ENCODE measurements at places on chromosomes 2 and 18.

- no peak for DNase-seq
Observed at GRCh38 chr2:229749779-229750178, 35.4 kb upstream of the DNER start.

GRCh38 chr18:9708057-9708433 lies at the start of gene RAB31:
Gene RAB31, plus strand, starts transcription at chr18:9708301. Its CDS starts 105 bp downstream, at chr18:9708406.
- DNase-seq: peak; percentile 77

DNA sequence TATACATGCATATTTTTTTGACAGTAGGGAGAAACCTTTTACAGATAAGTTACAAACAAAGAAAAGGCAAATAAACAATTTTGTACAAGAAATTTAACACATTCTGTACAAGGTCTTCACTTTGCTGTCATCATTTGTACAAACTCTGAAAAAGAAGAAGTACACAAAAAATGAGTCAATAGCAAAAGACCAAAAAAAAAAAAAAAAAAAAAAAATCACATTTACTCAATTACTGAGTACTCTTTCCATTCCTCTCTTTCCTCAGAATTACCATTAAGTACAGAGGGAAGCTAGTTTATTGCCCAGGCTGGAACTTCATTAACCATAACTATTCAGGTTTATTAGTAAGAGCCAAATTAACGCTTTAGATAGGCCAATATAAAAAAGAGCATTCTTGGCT lies 5.6 kb upstream of the STPG4 start:
- DNase-seq: no peak

DNA sequence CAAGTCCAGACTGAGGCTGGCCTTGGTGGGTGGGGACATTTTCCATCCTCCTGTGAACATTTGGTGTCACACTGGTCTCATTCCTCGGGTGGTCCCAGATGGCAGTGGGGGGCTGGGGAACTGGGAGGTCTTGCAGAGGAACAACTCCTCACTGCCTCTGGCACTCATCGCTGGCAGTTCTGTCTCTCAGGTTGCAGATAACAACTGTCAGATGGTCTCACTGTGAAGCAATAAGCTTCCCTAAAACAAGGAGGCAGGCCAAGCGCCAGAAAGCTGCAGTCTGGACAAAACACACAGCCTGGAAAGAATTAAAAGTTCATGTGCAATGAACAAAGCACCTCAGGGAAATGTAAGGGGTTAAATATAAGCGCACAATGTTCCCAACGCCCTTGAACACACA lies 78.1 kb downstream of the IRS1 start:
- DNase-seq: no peak

GRCh38 chr2:153391131-153391530 lies 87.4 kb downstream of the RPRM start:
- DNase-seq: no peak

DNA sequence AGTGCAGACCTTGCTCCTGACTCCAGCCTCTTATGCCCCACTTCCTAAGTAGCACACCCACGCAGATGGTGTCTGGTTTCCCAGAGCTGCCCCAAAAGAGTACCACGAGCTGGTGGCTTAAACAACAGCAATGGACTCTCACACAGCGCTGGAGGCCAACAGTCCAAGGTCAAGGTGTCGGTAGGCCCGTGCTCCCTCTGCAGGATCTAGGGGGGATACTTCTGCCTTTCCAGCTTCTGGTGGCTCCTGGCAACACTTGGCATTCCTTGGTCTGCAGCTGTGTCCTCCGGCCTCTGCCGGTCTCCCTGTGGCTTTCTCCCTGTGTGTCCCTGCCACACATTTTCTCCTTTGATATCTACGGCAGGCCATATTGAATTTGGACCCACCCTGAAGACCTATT lies 99.0 kb downstream of the TSHZ1 start:
- no peak for DNase-seq

DNA sequence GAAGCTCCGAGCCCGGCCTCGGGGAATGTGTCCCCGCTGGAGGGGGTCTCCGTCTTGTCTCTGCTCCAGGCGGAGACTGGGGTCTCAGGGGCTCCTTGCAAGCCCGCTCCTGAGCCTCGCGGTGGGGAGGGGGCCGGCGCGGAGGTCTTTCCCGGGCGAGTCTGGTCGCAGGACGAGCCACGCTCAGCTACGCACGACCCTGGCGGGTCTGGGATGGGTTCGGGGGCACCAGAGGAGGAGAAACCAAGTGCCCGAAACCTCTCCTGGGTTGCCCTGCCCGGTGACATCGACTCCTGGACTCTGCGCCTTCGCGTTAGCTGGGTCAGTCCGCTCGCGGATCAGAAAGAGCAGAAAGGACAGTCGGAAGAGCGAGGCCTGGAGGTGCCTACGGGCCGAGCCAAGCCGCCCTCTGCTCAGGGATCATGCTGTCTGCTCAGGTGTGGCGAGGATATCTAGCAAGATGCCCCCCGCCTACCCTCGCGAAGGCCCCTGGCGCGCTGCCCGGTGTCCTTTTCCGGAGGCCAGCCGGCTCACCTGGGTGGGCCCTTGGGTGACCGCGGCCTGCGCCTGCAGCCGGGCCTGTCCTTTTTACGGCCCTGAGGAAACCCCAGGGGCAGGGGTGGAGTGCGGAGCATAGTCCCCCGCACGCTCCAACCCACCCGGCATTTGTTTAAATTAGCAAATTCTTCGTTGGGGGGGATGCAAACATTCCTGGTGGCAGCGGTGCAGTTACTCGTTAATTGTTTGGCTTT lies 58.7 kb downstream of the SNORC start:
- no peak for DNase-seq

GRCh38 chr18:22816266-22817176 lies 116.6 kb upstream of the RBBP8 start:
- DNase-seq: no peak

DNA sequence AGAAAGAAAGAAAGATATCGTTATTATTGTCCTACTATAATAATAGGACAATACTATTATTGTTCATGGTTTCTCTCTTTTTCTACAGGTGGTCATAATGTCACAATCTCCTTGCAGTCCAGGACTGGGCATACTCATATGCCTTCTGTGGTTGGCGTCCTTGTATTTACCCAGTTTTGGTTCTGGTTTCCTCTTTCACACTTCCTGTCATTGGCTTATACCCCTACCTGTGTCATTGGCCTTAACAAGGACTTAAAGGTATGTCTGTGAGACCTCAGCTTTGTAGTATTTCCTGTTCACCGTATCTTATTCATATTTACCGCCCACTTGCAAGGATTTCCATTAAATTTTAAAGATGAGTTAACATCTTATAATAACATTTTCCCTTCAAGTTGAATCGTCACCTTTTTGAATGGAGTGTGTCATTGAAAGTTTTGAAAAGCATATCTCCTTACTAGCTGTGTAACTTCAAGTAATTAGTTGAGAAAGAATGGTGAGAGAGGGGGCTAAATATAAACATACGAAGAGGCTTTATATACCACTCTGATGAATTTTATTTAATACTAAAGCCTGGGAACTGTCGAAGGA lies 36.5 kb upstream of the HTR2B start:
- no peak for DNase-seq

DNA sequence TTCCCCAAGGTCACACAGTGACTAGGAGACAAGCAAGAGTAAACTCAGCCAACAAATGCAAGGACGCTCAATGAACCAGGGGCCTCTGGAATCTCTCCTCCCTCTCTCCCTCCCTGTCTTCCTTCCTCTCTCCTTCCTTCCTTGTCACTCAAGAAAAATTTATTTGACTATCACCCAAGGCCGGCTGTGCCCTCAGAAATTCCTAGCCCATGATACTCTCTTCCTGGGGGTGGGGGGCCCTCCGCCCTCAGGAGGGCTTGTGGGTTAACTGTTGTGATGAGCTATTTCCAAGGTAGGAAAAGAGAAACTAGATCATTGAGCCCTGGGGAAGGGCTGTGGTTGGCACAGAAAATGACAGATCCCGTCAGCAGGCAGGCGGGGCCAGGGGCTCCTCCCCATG lies 21.7 kb downstream of the INHBB start:
- no peak for DNase-seq

- DNase-seq: no peak
Observed at GRCh38 chr18:8207996-8208395, 401.2 kb upstream of the RAB12 start.

DNA sequence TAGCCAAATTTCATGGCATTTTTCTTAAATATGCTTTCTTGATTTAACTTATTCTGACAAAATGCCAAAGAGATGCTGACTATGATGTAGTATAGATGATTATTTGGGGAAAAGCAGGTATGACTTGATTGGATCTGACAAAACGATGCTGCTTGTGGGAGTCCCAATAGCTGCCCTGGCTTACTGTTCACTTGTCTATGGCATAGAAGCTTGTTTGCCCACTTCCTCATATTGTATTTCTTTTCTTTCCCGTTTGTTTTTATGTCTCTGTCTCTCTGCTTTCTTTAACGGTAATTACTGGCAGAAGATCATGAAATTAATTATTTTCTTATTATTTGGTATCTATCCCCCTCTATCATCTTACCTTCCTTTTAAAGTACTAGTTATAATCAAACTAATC lies 43.0 kb downstream of the EPC2 start:
- DNase-seq: no peak

GRCh38 chr18:57273194-57273593 lies 79.2 kb upstream of the ST8SIA3 start:
- peak; percentile 23 for DNase-seq

DNA sequence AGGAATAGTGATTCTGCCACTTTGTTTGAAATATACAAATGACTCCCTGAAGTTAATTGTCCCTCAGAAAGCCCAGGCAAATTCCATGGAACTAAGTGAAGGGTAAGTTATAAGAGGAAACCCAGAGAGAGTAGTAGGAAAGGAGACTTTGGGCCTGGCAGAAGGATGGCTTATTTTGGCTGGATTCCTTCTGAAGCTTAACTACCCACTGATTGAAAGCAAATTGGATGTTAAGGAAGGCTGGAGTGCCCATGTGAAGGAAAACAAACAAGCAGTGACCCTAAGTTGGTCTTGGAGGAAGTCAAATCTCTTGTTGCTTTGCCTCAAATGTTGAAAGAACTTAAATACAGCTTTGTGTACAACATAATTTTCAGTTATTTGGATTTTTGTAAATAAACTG lies 1106.4 kb upstream of the ZEB2 start:
- DNase-seq: no peak

DNA sequence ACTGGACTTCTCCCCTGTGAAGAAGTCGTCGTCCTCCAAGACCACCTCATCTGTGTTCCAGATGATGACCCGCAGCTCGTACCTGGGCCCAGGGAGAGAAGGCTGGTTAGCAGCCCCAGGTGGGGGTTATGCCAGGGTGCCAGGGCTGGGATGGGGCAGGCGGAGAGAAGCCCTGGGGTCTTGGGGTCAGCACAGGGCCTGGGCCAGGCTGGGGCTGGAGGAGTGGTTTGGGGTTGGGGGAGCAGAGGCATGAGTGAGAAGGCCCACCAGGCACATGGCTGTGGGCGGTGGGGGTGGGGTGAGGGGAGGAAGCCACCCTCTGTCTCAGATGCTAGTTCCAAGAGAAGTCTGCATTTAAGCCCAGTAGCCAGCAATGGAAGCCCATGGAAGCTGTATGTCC lies 15.8 kb downstream of the OTOF start:
- DNase-seq: no peak

GRCh38 chr2:1935476-1935875 lies 191.2 kb upstream of the PXDN start:
- DNase-seq: no peak

DNA sequence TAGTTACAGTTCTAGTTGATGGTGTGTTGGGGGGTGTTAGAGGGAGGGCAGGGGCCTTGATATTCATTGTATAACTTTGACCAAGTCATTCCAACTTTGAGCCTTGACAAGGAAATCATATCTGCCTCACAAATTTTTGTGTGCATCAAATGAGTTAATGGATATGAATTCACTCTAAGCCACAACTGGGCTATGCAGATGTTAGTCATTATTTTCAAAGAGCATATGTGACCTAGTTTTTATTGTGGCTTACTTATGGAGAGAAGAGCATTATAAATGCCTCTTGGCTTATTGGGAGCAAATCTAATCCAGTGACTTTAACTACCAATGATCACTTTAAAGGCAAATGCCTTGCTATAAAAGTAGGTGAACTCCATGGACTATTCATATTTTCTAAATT lies 250.2 kb downstream of the LPIN1 start:
- DNase-seq: no peak

GRCh38 chr18:56515522-56515921 lies 122.9 kb downstream of the TXNL1 start:
- no peak for DNase-seq

DNA sequence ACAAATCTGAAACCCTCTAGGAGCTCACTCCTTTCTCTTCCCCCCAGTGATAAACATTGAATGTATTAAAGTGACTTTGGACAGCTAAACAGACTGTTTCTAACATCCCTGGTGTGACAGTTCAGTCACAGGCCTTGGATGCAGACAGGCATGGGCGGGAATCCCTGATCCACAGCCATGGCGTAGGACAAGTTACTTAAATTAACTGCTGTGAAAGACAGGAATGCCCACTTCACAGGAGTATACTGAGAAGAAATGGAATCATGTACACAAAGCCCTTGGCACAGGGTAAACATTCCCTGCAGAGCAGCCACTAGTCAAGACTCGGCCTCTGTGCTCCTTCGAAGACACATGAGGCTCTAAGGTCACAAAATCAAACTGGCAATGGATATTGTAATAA lies 34.0 kb downstream of the FARSB start:
- DNase-seq: no peak

GRCh38 chr18:55340998-55341397 lies 247.0 kb downstream of the TCF4 start:
- DNase-seq: no peak

- DNase-seq: no peak
Observed at GRCh38 chr2:106812841-106813240, 73.1 kb downstream of the ST6GAL2 start.

GRCh38 chr2:110678457-110679336 lies 834 bp upstream of the BUB1 start:
- DNase-seq: peak; percentile 8

DNA sequence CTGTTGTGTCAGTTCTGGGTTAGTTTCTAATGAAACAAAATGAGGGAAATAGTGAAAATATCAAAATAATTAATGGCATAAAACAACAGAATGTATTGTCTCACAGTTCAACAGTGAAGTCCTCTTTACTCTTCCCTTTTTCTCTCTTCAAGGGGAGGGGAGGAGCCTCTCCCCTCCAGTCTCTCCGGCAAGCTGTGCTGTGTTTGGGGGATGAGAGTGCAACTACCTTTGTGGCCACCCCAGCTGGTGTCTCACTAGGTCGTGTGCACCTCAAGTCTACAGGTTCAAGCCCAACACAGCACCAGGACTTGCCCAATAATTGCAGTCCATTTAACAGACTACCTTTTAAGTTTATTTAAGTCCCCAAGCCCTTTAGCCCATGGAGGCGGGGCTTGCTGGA lies 271.7 kb upstream of the DOK6 start:
- no peak for DNase-seq

DNA sequence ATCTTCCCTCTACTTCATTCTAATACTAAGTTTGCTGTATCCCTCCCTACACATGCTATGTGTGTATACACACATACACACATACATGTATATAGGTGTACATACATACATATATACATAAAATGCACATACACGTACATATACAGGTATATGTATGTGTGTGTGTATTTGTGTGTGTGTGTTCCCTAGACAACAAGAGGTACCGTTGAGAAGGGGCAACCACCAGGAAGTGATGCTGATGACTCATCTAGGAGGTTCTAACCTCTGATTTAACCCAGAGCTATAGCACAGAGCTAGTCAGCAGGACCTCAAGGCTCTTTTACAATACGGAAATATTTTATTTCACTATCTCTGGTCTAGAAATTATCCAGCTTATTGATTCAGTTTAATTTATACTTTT lies 139.2 kb downstream of the LAMA3 start:
- no peak for DNase-seq

GRCh38 chr2:220704081-220704480 lies 868.0 kb downstream of the EPHA4 start:
- no peak for DNase-seq

GRCh38 chr2:100819370-100820272 lies at the start of gene NPAS2:
Gene NPAS2, plus strand, starts transcription at chr2:100820139. Its CDS starts 84,616 bp downstream, at chr2:100904755.
- peak; percentile 73 for DNase-seq

- no peak for DNase-seq
Observed at GRCh38 chr2:11203480-11203879, 48.2 kb downstream of the SLC66A3 start.
